ENCODE measurements at places on chromosomes 6 and 20.
A peak's percentile ranks its signal among the peaks of the same experiment; 100 is the strongest.

- no peaks in the 10 kb centered on the region for H3K27me3 ChIP-seq
- H3K4me3 ChIP-seq, result no peak overlapping the region
- H3K36me3 ChIP-seq, result no peaks in the 10 kb centered on the region
Observed at GRCh38 chr6:138310294-138310693, 67.4 kb upstream of the SMIM28 start.

- peak overlapping the region; percentile 98 for H3K27ac ChIP-seq
- peak overlapping the region; percentile 100 for H3K4me3 ChIP-seq
- H3K36me3 ChIP-seq, result peaks cover 8% of the 10 kb centered on the region
- H3K4me1 ChIP-seq, result peaks cover 9% of the 10 kb centered on the region
Observed at GRCh38 chr6:30554962-30555815, 1.1 kb downstream of the GNL1 start.

GRCh38 chr20:56955680-56956079, 310.8 kb downstream of the BMP7 start:
- H3K36me3 ChIP-seq, result no peaks in the 10 kb centered on the region
- H3K4me3 ChIP-seq, result no peak overlapping the region
- no peak for DNase-seq
- H3K4me1 ChIP-seq, result no peaks in the 10 kb centered on the region
- H3K27ac ChIP-seq, result no peak overlapping the region

- H3K27me3 ChIP-seq, result no peaks in the 10 kb centered on the region
- no peaks in the 10 kb centered on the region for H3K4me1 ChIP-seq
- no peaks in the 10 kb centered on the region for H3K36me3 ChIP-seq
- H3K4me3 ChIP-seq, result no peak overlapping the region
- DNase-seq, result no peak
Observed at GRCh38 chr6:31887173-31888007, 8.6 kb upstream of the SLC44A4 start.

DNA sequence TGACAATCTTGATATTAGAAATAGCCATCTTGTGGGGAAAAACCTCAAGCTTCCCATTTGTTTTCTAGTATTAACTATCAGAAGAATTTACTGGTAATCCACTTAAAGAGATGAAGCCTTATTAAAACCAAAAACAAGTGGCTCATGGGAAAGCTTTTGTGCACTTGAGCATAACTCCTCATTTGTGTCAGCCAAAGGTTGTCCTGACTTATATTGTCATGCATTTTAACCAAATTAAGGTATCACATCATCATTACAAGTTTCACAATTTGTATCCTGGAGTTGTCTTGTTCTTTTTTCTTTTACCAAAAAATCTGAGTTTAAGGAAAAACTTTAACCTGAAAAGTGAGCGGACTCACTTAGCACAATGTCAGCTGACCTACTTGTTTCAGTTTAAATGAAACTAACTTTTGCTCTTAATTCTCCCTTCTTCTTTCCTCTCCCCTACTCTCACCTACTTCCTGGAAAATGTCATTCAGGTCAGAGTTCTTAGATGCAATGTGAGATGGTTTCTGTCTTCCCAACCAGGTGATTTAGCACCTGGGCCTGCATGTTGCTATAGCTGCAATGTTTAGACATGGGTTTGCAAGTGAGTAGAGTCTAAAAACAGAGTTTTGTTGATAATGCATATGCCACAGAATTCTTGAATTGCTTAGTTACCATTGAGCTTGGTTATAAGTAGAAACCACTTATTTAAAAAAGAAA, 82.8 kb downstream of the TNFAIP3 start:
- no peak for DNase-seq
- peaks cover 2% of the 10 kb centered on the region for H3K27me3 ChIP-seq
- no peaks in the 10 kb centered on the region for H3K36me3 ChIP-seq
- H3K4me1 ChIP-seq, result no peaks in the 10 kb centered on the region
- no peak overlapping the region for H3K4me3 ChIP-seq

- no peaks in the 10 kb centered on the region for H3K4me1 ChIP-seq
- no peak overlapping the region for H3K4me3 ChIP-seq
- H3K27ac ChIP-seq, result no peak overlapping the region
- H3K27me3 ChIP-seq, result no peaks in the 10 kb centered on the region
- H3K36me3 ChIP-seq, result no peaks in the 10 kb centered on the region
- DNase-seq, result no peak
Observed at GRCh38 chr6:47749757-47750156, 32.1 kb upstream of the OPN5 start.

DNA sequence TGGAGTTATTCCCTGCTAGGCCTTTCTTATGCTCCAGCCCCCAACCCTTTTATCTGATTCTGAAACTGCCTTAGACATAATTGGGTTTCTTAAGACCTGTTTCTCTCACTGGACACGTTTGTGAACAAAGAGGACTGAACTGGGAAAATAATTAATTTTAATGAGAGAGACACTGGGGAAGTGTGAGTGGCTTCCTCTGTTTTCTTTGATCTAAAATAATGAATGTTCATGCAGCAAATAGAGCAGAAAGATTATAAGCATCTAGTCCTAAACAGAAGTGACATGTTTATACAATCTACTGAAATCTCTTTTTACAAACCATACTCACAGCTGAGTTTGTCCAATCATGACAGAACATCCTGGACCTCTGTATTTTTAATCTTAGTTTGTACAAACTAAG, 157.6 kb downstream of the SH3BGRL2 start:
- no peak for DNase-seq
- H3K36me3 ChIP-seq, result no peaks in the 10 kb centered on the region
- H3K27me3 ChIP-seq, result no peaks in the 10 kb centered on the region
- H3K4me1 ChIP-seq, result no peaks in the 10 kb centered on the region

DNA sequence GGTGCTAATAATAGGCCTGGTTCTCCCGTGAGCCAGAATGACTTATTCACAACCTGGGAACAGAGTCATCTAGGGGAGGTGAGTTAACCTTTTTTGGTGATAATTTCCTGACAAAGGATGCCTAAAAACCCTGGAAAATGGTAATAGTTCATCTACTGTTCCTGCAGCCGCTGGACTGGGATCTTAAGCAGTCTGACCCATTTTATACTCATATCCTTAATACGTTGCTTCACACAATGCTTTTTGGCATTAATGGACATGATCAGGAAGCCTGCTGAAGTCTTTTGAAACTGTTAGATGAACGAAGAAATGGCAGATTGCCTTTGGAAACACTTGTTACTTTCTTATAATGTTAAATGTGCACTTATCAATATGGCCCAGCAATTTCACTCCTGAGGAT, 81.9 kb upstream of the BMP2 start:
- H3K27me3 ChIP-seq, result no peaks in the 10 kb centered on the region
- H3K4me1 ChIP-seq, result no peaks in the 10 kb centered on the region
- H3K4me3 ChIP-seq, result no peak overlapping the region
- H3K27ac ChIP-seq, result no peak overlapping the region
- no peak for DNase-seq
